8988T (cell line): ENCODE measurements at places on chromosomes 4 and X.

DNA sequence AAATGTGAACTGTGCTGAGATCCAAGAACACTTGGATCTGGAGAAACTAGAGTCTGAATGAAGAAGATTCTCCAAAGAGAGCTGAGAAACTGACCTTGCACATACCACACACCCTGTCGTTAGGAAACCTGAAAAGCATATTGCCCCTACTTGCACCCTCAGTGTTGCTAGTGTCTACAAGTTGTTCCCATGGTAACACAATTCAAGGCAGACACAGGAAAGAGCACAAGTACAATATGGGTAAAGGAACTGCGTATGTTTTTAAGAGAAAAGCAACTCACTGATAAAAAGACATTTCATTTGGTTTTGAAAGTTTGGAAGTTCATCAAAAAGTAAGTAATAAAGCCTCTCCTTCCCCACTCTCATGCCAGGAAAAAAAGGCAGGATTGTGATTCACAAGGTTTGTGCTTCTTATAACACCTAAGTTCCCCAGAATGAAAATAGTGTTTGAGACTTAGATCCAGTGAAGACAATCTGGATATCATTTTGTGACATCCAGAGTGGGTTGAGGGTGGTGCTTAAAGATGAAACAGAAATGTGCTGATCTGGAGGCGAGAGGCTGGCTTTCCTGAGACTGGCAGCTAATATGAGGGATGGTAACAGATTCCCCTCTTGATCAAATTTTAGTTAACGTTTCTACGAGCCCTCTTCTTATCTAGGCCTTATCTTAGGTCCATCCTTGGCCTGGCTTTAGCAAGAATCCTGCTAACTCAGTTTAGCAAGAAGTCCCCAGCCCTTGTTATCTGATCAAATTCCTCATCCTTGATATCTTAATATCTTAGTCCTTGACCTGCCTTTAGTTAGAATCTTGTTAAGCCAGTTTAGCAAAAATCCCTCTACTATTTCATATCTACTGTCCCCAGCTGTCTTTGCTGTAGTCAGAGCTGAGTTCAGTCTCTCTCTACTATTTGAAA is 42.3 kb downstream of the NIPAL1 start:
- DNase-seq = no peak

DNA sequence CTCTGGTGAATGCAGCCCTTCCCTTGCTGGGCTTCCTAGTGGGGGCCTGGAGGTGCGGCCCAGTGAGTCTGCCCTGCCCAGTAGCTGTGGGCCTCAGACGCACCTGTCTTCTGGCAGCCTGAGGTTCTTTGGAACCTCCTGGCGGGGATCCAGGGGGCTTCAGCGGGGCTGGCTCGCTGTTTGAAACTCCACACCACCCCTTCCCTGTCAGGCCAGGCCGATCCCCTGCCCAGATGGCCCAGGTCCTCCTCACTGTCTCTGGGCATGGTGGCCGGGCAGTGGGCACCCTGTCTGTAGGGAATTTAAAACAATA is 10.7 kb upstream of the NKX1-1 start:
- peak; percentile 11 for DNase-seq

- DNase-seq = no peak
Measured at GRCh38 chr4:156820931-156821330, 150.7 kb downstream of the PDGFC start.

- no peak for DNase-seq
Measured at GRCh38 chrX:14916017-14916674, 42.9 kb downstream of the MOSPD2 start.

DNA sequence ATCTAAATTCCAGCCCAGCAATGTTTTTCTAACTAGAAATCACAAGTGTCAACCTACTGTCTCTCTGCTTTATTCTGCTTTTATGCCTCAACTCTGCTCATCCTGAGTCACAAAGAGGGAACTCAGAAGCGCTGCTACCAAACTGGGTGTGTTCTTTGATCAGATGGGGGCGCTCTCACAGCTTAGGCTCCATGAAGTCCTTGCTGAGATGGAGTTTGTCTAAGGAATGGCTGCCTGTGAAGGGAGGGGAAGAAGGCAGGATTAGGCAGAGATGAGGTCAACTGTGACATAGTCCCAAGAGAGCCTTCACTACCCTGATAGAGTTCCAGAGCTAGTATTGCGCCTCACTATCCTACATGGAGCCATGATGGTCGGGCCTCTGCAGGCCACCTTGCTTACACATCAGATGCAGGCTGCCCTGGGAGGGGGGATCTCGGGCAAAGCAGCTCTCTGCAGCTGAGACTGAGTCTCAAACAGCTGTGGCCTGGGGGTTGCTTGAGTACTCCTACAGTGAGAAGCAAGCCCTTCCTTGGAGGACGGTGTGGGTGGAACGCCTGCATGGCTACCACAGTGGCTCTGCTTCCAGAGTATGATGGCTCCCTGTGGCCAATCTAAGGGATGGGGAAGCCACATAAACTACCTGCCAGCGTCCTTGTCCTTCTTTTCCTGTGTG is 219.9 kb downstream of the CCNG2 start:
- DNase-seq = no peak

- no peak for DNase-seq
Measured at GRCh38 chr4:1164444-1164843, 7.9 kb downstream of the SPON2 start.

- DNase-seq = no peak
Measured at GRCh38 chr4:104352211-104352610, 142.5 kb downstream of the CXXC4 start.

DNA sequence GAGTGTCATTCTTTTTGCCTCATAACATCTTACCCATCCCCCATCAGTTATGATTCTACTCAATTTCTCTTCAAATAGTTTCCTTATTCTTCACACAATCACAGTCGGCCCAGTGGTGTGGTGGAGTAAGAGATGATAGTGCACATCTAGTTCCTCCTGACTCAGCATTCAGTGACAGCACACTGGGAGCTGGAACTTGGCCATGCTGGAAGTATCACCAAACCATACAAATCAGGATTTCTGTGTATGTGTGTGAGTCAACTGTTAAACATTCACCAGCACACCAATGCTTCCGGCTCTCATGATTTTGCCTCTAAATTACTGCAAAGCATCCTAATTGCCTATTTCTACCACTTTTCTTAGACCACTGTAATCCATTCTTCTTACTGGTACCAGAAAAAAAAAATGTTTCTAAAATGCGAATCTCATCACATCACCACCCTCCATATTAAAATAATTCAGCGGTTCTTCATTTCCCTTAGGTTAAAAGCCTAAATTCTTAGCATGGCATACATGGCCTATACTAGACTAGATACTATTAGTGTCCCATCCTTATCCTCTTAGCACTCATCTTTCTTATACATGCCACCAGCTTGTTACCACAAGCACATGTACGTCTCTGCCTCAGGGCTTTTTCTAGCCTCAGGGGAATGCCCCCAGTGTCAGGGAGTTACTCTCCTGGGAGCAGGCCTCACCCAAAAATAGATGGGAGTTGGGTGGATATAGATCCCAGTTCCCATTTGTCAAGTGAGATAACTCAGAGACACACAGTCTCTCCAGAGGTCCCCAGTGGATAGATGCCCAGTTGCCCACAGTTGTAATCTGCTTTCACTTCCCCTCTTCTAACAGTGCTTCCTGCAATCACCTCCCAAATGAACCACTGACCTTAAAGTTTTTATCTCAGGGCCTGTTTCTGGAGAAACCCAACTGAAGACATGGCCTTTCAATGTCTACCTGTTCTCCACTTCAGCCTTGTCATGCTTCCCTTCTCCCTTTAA is 49.2 kb upstream of the DDX53 start:
- no peak for DNase-seq
